Foreskin melanocyte (primary cell): ENCODE measurements at places on chromosomes 1 and 21.

DNA sequence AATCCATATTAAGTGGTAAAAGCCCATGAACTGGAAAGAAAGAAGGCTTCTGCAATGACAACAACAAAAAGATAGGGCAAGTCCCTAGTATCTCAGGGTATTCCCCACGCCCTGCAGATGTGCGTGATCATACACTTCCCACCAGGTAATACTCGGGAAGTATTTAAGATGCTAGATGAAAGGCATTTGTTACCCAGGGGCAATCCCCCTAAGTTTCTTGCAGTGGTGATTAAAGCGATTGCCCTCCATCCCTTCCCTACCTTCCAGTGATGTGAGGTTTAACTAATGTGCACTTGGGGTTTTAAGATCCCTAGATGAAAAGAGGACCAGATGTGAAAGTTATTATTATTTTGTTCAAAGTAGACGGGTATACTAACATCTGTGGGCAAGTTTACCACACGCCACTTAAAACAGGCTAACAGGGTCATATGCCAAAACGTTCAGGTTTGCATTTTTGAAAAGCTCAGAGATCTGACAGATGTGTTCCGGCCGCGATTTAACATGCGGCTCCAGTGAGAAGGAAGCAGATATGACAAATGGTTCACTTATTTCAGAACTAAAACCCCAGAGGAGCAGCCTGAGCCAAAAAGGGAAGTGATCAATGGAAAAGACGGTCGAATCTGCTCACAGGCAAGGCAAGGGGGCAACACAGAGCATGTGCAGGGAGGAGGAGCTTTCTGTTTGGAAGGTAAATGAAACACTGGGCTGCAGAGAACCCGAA is 17.4 kb downstream of the TIAM1 start:
- DNase-seq, result no peak

GRCh38 chr21:45950740-45951515 is 30.6 kb upstream of the COL6A1 start:
- DNase-seq, result no peak

DNA sequence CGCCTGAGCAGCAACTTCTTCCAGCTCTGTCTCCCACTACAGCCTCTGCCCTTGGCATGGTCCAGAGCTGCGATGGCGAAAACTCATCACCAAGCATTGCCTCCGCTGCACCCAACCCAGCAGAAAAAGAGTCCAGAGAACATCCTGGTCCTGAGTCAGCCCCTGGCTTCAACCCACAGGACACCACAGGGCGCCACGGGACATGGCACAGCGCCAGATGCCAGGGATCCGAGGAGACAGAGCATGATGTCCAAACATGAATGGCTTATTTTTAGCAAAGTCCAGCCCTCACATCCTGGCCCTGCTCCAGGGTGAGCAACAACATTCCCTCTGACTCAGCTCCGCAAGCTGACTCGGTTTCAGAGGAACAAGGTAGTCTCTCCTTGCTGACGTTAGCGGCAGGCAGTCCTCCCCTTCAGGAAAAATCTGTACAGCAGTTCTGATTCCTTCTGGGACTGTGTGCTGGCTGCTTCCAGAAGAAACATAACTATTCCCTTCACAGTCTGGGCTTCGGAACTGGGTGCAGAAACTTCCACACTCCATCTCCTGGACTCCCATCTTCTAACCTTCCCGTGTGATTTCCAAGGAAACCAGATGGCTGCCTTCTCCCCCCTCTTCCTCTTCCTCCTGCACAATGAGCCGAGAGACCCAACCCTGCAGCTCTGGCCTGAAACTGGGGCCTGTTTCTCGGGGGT is 131.3 kb downstream of the TOMM20 start:
- DNase-seq, result peak; percentile 99

- DNase-seq, result no peak
These were observed 73.8 kb downstream of the CDC42BPA start for GRCh38 chr1:227244339-227245118.

- no peak for DNase-seq
These were observed 345 bp downstream of the HPCAL4 start for GRCh38 chr1:39690794-39691382.

- DNase-seq, result no peak
These were observed 444.7 kb downstream of the ADGRL2 start for GRCh38 chr1:82245345-82246014.

- DNase-seq, result no peak
These were observed 115.0 kb downstream of the RERE start for GRCh38 chr1:8702472-8702849.

DNA sequence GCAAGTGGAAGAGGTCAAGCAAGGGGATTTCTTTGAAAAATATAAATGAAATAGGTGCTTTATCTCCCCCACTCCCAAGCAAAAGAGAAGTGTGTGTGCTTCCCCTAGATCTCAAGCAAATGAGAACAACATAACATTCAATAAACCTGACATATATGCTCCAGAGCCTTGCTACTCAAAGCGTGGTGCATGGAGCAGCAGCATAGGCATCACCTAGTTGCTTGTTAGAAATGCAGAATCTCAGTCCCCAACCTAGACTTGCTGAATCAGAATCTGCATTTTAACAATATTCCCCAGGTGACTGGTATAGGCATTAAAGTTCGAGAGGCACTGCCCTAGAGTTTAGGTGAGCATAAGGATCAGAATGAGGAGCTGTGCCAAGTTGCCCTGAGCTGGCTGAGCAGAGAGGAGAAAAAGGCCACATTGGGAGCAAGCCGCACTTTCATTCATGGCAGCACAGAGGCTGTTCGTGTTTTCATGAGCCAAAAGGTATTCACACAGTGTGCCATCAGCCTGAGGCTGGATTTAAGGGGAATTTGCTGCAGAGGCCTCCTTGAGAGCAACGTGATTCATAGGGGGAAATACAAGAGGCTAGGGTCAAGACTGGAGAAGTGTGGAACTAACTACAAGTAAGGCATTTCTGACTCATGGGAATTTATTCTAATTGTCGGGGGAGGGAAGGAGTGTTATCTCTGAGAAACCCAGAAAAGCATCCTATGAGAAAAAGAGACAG is 14.3 kb upstream of the LPAR3 start:
- DNase-seq, result no peak

DNA sequence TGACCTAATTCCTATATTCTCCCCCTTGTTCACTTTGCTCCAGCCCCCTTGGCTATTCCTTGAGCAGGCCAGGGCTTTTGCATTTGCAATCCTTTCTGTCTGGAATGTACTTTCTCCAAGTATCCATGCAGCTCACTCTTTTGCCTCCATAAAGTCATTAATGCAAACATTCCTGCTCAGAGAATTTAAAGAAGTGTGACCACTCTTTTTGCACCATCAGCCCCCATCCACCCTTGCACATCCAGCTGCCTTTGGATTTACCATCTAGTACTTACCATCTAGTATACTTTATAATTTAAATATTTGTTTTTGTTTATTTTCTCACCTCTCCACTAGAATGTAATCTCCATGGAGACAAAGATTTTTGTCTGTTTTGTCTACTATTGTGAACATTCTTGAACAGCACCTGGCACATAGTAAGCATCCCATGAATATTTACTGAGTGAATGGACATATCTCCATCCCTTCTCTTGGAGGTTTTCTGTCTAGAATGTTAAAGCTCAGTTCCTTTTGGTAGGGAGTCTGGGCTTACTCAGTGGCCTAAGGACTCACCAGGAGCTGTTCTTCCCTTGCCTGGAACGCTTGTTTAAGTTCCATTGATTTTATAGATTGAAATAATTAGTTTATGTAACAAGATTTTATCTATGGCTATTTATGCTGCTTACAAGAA is 22.6 kb downstream of the SLAMF6 start:
- DNase-seq, result no peak

- no peak for DNase-seq
These were observed 59.7 kb downstream of the ATP1A1 start for GRCh38 chr1:116432655-116433265.

GRCh38 chr1:16975838-16976237 is 4.6 kb downstream of the MFAP2 start:
- DNase-seq, result no peak

GRCh38 chr21:29730281-29730680 is 209.5 kb downstream of the GRIK1 start:
- DNase-seq, result no peak

- DNase-seq, result no peak
These were observed 1.9 kb downstream of the PUM1 start for GRCh38 chr1:31063631-31064030.

- DNase-seq, result no peak
These were observed 1356.3 kb downstream of the KCNT2 start for GRCh38 chr1:195251900-195252299.

GRCh38 chr1:3336641-3337630 is 117.5 kb upstream of the ARHGEF16 start:
- DNase-seq, result no peak

GRCh38 chr1:8586438-8586837 is 231.0 kb downstream of the RERE start:
- no peak for DNase-seq

- no peak for DNase-seq
These were observed 84.1 kb downstream of the LYST start for GRCh38 chr1:235782601-235783000.

GRCh38 chr1:55213151-55213884 is 1.8 kb downstream of the USP24 start:
- DNase-seq, result no peak

DNA sequence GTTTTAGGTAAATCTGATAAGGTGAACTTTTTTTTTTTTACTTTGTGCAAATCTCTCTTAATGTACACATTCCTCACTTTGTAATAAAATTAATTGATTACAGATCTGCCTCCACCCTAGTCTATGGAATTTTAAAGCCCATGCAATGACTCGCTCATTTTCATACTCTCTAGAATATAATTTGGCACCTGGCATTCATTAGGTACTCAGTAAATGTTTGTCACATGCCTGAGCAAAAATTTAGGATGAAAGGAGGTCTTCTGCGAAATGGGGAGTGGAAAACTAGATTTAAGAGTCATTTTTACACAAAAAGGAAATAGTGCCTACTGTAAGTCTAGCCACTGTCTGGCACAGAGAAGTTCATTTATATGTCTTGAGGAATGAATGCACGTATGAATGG is 350.1 kb downstream of the DPYD start:
- no peak for DNase-seq

GRCh38 chr1:47324682-47325081 is 8.9 kb upstream of the CMPK1 start:
- no peak for DNase-seq

GRCh38 chr1:175127565-175127964 is 59.9 kb downstream of the TNN start:
- DNase-seq, result no peak

DNA sequence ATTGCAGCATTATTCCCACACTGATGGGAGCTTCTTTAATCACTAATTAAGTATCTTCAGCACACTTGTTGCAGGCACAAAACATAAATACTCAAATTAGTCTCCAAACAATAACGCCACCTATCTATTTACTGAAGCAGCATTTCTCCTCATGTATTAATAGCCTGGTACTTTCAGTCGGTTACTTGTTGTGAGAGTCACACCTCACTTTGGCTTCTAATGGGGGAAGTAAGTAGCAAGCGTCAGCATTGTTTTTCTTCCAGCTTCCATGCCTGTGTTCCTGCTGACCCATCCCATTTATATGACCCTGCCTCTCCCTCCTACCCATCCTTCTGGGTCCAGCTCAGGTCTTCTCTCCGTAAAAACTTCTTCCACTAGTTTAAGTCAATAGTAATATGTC is 31.9 kb upstream of the DENND1B start:
- no peak for DNase-seq

GRCh38 chr1:119895102-119895501 is 1.2 kb downstream of the ADAM30 start:
- DNase-seq, result no peak

DNA sequence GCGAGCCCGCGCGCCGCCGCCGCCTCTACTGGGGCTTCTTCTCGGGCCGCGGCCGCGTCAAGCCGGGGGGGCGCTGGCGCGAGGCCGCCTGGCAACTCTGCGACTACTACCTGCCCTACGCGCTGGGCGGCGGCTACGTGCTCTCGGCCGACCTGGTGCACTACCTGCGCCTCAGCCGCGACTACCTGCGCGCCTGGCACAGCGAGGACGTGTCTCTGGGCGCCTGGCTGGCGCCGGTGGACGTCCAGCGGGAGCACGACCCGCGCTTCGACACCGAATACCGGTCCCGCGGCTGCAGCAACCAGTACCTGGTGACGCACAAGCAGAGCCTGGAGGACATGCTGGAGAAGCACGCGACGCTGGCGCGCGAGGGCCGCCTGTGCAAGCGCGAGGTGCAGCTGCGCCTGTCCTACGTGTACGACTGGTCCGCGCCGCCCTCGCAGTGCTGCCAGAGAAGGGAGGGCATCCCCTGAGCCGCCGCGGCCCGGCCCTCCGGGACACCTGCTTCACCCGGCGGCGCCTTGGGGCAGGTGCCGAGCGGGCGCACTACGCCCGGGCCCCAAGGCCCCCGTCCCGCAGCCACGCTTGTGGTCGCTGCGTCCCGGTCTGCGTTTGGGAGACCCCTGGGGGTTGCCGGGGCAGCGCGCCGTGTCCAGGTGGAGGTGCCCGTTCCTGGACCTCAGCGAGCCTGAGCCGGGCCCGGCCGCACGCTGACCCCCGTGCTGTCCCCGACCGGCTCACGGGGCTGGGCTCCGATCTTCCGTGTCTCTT is 944 bp downstream of the B3GALT6 start:
- no peak for DNase-seq

DNA sequence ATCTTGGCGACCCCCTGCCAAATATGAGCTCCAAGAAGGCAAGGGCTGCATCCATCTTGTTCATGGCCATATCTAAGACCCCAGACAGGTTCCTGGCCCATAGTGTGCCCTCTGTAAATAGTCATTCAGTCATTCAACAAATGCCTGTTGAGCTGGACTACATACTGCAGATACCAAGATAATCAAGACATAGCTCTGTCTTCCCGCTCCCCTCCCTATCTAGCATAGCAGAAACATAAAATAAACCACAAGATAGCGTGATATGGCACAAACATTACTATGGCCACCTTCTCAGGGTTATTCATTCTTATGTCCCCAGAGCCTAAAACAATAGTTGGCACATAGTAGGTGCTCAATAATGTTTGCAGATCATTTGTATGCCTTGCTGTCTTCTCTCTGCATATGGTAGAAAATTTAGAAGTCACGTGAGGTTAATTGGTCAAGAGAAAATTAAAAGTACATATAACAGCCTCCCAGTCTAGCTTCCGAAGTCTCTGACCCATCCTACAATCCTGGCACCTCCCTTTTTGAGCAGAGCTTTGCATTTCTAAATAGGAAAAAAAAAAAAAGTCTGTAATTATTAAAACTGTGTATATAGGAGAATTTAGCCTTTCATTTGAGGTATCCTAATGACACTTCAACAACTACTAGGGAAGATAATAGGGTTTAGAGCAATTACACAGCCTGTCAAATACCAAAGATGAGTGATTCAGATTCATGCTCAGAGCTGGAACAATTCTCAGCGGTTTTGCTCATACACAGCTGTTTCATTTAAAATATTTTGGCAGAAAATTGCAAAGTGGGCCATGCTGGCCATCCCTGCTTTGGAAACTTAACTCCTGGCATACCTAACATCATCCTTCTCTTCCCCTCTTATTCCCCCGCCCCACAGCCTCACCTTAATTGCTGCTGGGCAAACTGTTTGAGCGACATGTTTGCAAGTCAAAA is 219.0 kb downstream of the KAZN start:
- no peak for DNase-seq

- peak; percentile 64 for DNase-seq
These were observed 7.0 kb downstream of the KCNAB2 start for GRCh38 chr1:6052543-6053205.
